ENCODE measurements at places on chromosomes 1 and 21.
A peak's percentile ranks its signal among the peaks of the same experiment; 100 is the strongest.

GRCh38 chr21:17461582-17461981, 51.3 kb upstream of the CXADR start:
- DNase-seq, result no peak

DNA sequence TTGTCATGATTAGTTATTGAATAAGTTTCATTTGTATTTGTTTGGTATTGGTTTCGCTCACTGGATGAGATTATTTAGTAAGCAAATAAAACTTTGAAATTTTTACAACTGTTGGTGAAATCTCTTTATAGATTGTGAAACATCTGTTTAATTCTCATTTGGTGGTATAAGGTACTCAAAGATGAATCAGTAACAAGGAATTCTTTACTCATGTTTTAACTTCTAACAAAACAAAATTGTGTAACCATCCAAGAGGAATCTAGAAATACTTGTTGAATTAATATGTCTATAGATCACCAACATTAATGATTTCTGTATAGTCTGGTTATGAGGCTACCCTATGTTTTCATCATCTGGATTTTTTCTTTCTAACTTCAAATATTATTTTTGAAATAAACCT, 62.8 kb upstream of the USP25 start:
- peak; percentile 20 for DNase-seq

- no peak for DNase-seq
Measured at GRCh38 chr1:19866758-19867157, 15.4 kb upstream of the OTUD3 start.

DNA sequence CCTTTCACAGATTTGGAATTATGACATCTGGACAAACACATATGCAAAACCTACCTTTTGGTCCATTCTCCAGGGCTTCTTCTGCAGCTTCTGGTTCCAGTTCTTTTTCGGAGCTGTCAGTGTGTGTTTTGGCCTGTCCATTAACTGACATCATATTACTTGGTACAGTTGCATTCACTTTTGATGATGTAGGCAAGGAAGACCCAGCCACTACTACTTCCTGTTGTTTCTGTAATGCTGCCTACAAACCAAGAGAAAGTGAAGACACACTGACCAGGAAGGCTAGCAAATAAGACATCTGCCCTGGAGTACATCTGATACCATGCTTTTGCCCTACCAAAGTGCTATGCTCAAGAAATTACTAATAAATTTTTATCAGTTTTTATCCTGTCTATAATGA, 31.9 kb downstream of the ACBD3 start:
- DNase-seq, result no peak

GRCh38 chr1:941588-942383, 17.3 kb downstream of the NOC2L start:
- no peak for DNase-seq

- DNase-seq, result no peak
Measured at GRCh38 chr1:23701996-23702395, 10.4 kb downstream of the RPL11 start.

DNA sequence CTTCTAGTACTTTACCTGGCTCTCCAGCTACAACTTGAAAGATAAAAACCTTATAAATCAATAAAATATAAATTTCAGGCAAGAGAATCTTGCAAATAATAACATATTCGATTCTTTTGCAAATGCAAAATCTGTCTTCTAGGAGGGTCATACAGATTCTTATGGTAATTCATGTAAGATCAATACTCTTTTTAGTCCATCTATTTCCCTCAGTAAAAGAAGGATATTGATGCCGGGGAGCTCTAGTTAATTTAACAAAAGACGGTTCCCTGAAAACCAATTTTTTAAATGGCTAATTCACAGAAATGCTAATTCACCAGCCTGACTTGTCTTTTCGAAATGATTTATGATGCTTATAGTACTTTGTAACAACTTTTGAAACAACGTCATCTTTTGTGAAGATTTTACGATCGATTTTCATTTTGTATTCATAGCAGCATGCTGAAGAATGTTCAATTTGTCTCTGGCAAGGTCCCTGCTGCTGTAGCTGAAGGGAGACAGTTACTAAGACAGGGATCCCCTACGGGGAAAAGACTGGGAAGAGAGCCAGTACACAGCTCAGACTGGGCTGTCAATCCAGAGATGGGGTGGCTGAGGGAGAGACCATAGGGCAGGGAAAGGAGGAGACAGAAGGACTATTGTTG, 90.6 kb upstream of the SPAG17 start:
- DNase-seq, result no peak

GRCh38 chr21:18812308-18812707, 408.7 kb upstream of the TMPRSS15 start:
- no peak for DNase-seq

DNA sequence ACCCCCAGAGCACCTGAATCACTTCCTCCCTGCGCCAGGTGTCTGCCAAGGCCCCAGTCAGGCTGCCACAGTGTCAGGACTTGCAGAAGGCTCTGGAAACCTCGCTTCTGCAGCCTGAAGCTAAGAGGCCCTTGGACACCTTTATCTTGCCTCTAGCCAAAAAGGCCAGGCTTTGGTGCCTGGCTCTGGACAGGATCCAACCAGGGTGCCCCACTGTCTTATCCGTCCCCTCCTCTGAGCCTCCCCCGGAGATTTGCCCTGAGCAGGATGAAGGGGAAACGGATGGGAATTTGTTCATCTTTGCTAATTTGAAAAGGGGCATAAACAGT, 12.8 kb upstream of the CLSTN1 start:
- DNase-seq, result no peak

- no peak for DNase-seq
Measured at GRCh38 chr1:182662121-182662890, 22.1 kb downstream of the RGS8 start.

GRCh38 chr1:152756872-152757271, 953 bp upstream of the KPRP start:
- no peak for DNase-seq

DNA sequence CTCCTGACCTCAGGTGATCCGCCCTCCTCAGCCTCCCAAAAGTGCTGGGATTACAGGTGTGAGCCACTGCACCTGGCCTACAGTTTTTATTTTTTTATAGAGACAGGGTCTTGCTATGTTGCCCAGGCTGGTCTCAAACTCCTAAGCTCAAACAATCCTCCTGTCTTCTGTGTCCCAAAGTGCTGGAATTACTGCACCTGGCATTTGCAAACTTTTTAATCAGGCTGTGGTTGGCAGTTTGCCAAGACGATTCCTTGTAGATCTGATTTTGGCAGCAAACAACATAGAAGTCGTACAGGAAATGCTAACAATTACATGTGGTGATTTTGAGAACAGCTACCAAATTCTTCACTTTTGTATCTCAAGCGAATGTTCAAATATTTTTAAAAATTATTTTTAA, 10.1 kb downstream of the RBP7 start:
- DNase-seq, result no peak

DNA sequence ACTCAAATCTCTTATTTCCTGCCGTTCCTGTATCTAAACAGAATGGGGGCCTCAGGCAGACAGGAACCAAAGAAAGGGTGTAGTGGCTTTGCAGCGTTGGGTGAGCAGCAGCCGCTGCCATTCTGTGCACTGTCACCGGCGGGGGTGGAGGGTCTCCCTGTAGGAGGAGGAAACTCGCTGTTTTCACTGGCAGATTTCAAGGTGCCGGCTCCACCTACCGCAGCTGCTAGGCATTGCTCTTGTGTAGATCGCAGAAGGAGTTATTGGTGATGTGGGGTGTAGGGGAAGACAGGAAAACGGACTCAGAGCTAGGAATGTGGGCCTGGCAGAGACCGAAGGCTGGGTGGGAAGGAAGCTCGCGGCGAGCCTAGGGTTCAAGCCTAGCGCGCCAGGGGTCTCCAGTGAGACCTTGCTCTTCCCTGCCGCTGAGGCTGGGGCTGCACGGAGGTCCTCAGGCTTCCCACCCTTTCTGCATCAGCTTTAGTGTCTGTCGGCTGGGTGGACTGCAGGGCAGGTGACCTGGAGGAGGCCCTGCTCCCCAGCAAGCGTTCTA, 20.8 kb downstream of the ATP5PO start:
- peak; percentile 81 for DNase-seq

GRCh38 chr1:214635086-214635485, 32.1 kb downstream of the CENPF start:
- no peak for DNase-seq

DNA sequence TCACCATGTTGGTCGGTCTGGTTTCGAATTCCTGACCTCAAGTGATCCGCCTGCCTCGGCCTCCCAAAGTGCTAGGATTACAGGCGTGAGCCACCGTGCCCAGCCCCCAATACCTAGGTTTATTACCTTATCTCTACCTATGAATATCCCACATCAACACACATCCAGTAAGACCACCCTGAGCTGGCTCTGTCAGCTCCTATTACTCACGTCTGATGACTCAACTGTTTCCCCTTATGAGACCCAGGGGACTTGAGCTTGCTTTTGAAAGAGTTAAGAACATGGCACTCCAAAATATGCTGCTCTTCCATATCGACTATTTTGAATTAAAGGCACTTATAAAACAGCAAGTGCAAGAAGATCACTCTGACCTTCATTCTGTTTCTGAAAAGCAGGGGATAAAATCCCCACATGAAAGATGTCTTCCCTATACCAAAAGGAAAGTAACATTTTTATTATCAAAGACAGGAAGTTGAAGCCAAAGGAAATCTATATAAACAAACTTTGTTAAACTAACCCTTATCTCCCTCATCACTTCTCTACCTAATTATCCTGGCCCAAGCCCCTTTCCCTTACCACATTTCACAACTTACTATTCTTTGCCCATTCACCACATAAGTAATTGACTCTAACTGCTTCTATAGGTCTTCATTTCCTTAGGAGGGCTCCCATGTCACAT, 41.3 kb upstream of the OSBPL9 start:
- DNase-seq, result peak; percentile 22

GRCh38 chr1:39635205-39635870, 4.1 kb downstream of the HEYL start:
- DNase-seq, result no peak

- no peak for DNase-seq
Measured at GRCh38 chr1:36126005-36126716, 1.1 kb upstream of the COL8A2 start.

DNA sequence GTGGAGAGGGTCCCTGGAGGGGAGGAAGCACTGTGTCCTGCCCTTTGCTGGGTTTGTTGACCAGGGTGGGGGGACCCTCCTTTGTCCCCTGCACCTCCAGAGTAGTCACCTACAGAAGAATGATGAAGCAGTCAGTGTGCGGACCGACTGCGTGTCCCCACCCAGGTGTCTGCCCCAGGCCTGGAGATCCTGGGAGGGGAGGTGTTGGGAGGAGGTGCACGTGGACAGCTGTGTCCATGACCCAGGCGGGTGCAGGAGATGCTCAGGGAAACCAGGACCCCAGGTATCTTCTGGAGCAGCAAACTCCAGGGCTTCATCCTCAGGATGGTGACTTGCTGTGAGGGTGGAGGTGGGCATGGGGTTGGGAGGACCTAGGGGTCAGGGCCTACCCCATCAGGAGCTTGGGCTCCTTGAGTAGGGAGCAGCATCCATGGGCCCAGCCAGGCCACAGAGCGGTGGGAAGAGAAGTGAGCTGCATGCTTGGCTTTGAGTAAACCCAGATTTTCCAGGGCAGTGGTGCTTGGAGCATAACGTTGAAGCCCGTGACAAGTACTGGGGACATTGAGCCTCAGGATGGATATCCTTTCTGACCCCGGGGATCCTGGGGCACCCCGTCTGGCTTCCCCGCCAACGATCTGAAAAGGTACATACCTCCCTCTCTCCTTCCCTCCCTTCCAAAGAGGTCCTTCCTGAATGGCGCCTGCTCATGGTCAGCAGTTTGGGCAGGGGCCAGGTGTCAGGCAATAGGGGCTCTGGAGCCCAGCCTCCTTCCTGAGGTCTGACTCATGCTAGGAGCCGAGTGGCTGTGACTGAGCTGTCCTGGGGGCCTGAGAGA, 13.7 kb downstream of the ACTRT2 start:
- no peak for DNase-seq

DNA sequence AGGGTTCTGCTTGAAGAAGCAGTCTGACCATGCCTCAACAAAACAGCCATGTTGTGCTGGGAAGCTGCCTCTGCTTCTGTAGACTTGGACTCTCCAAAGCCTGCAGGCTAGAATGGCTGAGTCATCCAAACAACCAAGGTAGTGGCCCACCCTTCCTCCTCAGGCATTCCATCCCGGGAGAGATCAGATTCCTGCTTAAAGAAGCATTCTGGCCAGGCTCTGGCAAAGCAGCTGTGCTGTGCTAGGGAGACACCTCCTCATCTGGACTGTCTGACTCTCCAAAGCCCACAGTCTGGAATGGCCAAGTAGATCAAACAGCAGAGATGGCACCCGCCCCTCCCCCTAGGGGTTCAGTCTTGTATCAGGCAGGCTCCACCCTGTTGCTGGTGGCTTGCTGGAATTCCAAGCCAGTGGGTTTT, 38.3 kb upstream of the F3 start:
- DNase-seq, result peak; percentile 69

GRCh38 chr1:77473690-77474089, 191.9 kb downstream of the AK5 start:
- DNase-seq, result peak; percentile 70

DNA sequence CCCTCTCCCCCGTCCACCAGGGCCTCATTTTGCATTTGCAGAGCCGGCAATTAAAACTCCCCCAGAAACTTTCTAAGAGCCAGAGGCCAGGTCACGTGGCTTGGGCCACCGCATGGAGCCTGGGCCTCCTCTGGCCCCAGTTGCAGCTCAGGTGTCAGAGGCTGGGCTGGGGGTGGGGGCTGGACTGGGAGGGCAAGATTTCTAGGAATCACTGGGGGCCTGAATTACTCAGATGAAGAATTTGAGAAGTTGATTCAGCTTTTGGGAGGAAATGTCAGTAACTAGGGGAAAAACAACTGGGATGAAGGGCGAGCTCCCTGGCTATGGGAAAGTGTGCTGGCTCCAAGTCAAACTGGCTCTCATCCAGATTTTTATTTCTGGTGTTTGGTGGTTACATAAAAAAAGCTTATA, 151.0 kb downstream of the CDC7 start:
- peak; percentile 64 for DNase-seq

DNA sequence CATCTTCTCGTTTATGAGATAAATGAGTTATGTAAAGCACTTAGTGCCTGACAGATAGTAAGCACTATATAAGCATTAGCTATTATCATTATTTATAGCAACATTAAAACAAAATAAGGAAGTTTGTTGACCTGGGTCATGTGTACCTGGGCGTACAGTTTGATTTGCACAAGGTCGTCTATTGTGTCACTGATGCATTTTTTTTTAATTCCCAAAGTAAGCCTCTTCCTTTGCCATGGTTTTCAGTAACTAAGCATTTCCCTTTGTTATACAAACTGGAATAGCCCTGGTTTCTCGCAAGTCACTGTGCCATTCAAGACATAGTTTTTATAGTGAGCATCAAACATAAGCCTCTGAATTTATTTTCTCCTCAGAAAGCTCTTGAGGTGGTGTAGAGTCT, 72.2 kb downstream of the CACHD1 start:
- no peak for DNase-seq

GRCh38 chr1:116433275-116434257, 60.5 kb downstream of the ATP1A1 start:
- no peak for DNase-seq

GRCh38 chr21:46151989-46152926, 3.1 kb downstream of the FTCD start:
- no peak for DNase-seq

- DNase-seq, result no peak
Measured at GRCh38 chr1:205343431-205344065, 13.2 kb downstream of the KLHDC8A start.

GRCh38 chr1:103160281-103160680, 52.0 kb upstream of the COL11A1 start:
- no peak for DNase-seq

- DNase-seq, result no peak
Measured at GRCh38 chr1:37393173-37394120, 80.9 kb upstream of the ZC3H12A start.

Measured in fibroblast of the conjunctiva (primary cell).